ENCODE measurements at places on chromosomes 6 and 20. TPM values are rescaled to one million over a fixed set of nuclear protein-coding genes. Genes with fewer than 3 reads are reported as not detected.

Gene ASF1A
- 20.1 TPM for total RNA-seq

Gene SAMD5
- total RNA-seq = 0.44 TPM

Gene DST
- total RNA-seq = 448 TPM

Gene POM121L2
- total RNA-seq = not detected

Gene ACSS1
- total RNA-seq = 6.6 TPM

Gene PTCHD4
- 1.5 TPM for total RNA-seq

Gene ARHGAP40
- total RNA-seq = under 0.01 TPM

Gene ACAT2
- total RNA-seq = 145 TPM

Gene PLA2G7
- not detected for total RNA-seq

Gene BPI
- total RNA-seq = not detected

Gene MCCD1
- not detected for total RNA-seq

Gene PDSS2
- 19.5 TPM for total RNA-seq

Gene LY6G6C
- not detected for total RNA-seq

Gene NOX3
- not detected for total RNA-seq

Gene EPB41L1
- 24.7 TPM for total RNA-seq

Gene LINC00237
- not detected for total RNA-seq

Gene GABRR2
- 0.11 TPM for total RNA-seq

Gene BFSP1
- total RNA-seq = 1.5 TPM

Gene SMPDL3A
- total RNA-seq = 38.1 TPM

Gene SULF2
- 2.0 TPM for total RNA-seq

Gene SDHAF4
- total RNA-seq = 5.8 TPM

Gene GRIK2
- total RNA-seq = 0.25 TPM

Gene APOM
- 1.2 TPM for total RNA-seq

Gene OR2J3
- not detected for total RNA-seq

Gene SIRPD
- not detected for total RNA-seq

Gene ADGRF4
- total RNA-seq = 0.33 TPM

Gene C2
- total RNA-seq = 2.0 TPM
